ENCODE measurements at places on chromosomes 6 and 20. TPM values are rescaled to one million over a fixed set of nuclear protein-coding genes. Genes with fewer than 3 reads are reported as not detected.

DNA sequence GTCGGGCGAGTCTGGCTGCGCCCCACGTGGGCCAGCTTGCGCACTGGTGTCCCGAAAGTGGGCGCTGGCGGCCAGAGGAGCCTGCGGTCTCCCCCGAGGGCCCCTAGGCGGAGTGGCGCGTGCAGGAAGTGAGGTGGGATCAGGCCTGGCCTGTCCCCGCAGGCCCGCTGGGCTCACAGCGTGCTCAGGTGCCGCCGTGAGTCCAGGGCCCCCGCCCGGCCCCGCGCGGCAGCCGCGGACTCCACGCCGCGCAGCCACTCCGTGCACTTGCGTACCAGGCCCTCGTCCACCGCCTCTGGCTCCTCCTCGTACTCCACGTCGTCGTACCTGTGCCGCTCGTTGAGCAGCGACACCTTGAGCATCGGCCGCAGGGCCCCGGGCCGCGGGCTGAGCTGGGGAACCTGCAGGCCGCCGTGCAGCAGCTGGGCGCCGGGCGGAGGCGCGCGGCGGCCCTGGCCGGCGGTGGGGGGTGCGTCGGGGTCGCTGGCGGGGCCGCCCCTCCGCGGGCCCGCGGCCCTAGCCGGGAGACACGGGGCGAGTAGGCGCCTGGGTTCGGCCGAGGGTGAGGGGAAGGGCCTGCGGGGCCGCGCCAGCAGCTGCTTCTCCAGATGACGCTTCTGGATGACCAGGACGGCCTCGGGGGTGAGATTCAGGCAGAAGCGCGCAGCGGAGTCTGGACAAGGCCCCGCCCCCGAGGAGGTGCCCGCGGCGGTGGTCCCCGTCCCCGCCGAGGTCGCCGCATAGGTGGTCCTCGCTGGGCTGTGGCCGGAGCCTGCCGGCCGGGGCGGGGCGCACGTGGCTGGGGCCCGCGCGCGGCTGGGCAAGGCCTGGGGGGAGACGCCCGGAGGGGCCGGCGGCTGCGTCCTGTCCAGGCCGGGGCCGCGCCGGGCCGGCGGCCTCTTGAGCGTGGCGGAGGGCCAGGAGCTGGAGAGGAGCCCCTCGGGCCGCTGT is 835 bp downstream of the PRR18 start:
- no peak overlapping the region for H3K27ac ChIP-seq
- H3K36me3 ChIP-seq: no peaks in the 10 kb centered on the region
- H3K4me1 ChIP-seq: peaks cover 5% of the 10 kb centered on the region
- no peak overlapping the region for H3K4me3 ChIP-seq

GRCh38 chr6:52509281-52510212 is 67.3 kb downstream of the TRAM2 start:
- no peaks in the 10 kb centered on the region for H3K4me1 ChIP-seq
- H3K27me3 ChIP-seq: no peaks in the 10 kb centered on the region
- DNase-seq: no peak
- no peak overlapping the region for H3K27ac ChIP-seq
- H3K4me3 ChIP-seq: no peak overlapping the region
- H3K36me3 ChIP-seq: peaks cover 3% of the 10 kb centered on the region

The SMLR1 gene
- not detected for total RNA-seq

The MUC21 gene
- not detected for total RNA-seq

The HTR1E gene
- total RNA-seq: not detected

The PTCRA gene
- not detected for total RNA-seq

All from CD8-positive, alpha-beta memory T cell (primary cell).